Amniotic stem cell (primary cell): ENCODE measurements at places on chromosomes 1 and 21.

DNA sequence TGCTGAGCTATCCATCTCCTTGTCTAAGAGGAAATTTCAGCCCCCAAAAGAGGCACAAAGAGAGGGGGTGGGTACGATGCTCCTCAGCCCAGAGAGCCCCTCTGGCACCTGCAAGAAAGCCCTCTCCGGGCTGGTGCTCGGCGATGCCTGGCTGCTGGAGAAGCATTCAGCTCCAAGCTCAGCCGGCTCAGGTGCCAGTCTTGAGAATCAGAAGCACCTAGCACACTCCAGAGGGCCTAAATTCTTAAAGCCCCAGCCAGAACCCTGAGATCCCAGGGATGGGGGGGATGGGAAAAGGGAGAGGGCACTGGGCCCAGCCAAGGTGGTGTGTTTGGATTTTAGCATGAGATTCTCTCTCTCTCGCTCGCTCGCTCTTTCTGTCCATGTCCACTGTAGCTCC, 2.9 kb downstream of the GRIK3 start:
- DNase-seq: no peak

- DNase-seq: no peak
Observed at GRCh38 chr21:23016617-23017016, 2018.4 kb downstream of the NCAM2 start.

DNA sequence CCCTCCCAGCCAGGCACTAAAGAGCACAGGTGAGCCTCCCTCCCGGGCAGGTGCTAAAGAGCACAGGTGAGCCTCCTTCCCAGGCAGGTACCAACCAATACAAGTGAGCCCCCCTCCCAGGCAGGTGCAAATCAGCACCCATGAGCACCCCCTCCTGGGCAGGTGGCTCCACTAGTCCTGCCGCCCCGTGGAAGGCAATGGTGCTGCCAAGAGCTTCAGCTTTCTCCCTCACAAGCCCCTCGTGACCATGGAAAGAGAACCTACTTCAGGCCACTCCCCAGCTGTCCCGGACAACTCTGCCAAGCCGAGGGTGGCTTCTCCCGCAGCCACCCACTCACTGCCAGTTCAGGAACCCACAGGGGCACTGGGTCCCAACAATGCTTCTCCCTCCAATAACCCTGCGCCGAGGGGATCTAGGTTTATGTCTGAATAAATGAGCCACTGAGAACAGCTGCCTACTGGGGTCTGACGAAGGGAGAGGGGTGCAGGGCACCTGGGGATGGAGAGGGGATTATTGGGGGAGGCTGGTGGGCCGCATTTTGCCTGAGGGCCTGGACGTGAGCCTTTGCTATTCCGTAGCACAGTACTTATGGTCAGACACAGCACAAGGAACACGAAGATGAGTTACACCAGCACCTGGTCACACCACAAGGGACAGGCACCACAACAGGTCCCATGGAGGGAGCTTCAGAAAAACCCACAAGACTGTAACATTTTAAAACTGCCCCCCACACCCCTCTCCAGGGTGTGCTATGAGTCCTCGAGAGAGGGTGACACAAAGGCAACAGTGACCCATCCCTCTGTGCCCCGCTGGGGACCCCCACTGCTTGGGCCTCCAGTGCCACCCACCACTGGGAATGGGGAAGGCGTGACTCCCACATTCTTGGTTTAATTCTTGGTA, 46.3 kb downstream of the PRDM15 start:
- DNase-seq: no peak

- no peak for DNase-seq
Observed at GRCh38 chr1:41776891-41777441, 141.8 kb downstream of the HIVEP3 start.

GRCh38 chr1:166907763-166908162, 31.7 kb upstream of the TADA1 start:
- DNase-seq: no peak

DNA sequence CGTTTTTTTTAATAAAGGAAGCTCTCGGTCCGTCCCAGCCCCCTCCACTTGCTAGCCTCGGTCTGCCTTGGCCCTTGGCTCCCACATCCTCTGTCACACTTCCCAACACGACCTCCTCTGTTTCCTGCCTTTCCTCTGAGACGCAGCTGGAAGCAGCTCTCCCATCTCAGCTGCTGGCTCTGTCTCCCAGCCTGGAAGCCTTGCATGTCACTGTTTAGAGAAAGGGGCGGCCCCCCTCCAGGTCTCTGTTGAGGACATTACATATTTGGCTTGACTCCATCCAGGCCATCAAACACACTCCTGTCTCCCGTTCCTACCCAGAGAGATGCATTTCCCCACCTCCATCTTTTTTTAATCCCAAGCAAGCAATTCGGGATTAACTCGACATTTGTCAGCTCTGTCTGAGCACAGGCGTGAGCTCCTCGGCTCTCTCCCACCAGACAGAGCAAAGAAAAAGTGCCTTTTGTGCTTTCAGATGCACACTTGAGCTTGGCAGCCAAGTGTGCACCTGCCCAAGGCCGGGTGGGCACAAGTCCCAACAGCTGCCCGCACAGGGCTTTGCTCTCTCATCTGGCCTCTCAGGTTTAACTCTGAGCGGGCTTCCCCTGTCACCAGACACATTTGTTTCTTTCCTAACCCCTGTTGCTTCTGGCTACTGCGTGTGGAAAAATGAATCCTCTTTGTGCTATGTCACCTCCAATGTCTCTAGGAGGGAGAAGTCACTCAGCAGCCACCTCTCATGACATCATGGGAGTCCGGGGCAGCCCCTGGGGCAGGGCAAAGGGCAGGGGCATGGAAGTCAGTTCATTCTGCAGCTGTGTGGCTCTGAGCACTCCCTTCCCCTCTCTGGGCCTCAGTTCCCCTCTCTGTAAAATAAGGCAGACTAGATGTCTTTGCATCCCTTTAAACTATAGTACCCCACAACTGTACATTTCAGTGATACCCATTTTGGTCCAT, 108.3 kb downstream of the KCND3 start:
- DNase-seq: no peak

GRCh38 chr1:214318956-214319736, 38.2 kb downstream of the SMYD2 start:
- DNase-seq: no peak

GRCh38 chr1:52876843-52877242, 34.3 kb downstream of the ZYG11A start:
- DNase-seq: no peak
